NCI-H1436 treated with DMSO at 0.1 percent for 48 hours (cell line): ENCODE measurements at places on chromosomes 5 and 9.

DNA sequence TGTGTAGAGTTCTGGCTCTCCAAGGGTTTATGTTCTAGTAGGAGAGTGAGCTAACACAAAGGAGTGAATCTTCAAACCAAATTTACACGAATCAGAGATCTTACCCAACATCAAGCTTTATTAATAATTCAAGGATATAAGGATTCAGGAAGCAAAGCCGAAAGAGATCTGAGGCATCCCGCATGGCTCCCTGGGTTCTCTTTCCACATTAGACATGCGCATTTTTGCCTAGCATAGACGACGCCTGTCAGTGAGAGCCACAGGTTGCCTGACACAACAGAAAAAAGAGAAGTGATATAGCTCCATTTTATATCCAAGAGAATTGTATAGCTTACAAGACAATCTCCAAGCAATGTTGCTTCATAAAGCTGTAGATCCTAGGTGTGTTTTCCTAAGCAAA is 52.6 kb downstream of the ESM1 start:
- DNase-seq, result no peak

DNA sequence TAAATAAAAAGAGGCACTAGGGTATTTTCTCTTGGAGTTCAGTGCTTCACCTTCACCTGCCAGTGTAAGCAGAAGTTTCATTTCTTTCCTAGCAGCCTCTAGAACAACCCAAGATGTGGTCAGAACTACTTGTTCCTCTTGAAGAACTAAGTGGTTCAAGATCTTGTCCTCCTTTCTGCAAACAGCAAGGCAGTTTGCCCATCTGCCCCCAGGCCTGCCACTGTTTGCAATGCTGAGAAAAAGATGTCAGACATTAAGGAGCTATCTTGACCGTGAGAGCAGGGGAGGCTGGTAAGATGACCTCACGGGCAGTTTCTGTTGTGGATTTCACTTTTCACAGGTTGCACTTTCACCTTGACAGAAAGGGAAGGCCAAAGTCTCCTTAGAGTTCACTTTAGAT is 52.0 kb upstream of the KLF4 start:
- no peak for DNase-seq

DNA sequence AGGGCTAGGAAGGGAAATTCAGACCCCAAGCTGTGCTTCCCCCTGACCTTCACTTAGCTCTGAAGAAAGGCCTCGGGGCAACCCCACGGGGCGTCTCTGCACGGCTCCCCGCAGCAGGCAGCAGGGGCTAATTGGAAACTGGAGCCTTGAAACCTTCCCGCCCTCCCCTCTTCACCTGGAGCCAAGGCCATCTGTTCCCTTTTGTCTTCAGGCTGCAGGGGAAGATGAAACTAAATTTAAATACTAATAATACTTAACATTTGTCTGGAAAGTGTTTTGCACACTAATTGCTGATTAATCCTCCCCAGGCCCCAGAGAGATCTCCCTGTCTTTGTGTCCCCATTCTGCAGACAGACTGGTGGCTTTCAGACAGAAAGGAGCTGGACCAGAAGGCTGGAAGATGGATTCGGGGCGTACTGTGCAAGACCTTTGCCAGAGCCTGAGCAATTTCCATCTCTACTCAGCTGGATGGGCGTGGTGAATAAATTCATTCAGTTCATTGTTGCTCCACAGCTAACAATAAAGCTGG is 34.1 kb upstream of the CPLX2 start:
- DNase-seq, result no peak

DNA sequence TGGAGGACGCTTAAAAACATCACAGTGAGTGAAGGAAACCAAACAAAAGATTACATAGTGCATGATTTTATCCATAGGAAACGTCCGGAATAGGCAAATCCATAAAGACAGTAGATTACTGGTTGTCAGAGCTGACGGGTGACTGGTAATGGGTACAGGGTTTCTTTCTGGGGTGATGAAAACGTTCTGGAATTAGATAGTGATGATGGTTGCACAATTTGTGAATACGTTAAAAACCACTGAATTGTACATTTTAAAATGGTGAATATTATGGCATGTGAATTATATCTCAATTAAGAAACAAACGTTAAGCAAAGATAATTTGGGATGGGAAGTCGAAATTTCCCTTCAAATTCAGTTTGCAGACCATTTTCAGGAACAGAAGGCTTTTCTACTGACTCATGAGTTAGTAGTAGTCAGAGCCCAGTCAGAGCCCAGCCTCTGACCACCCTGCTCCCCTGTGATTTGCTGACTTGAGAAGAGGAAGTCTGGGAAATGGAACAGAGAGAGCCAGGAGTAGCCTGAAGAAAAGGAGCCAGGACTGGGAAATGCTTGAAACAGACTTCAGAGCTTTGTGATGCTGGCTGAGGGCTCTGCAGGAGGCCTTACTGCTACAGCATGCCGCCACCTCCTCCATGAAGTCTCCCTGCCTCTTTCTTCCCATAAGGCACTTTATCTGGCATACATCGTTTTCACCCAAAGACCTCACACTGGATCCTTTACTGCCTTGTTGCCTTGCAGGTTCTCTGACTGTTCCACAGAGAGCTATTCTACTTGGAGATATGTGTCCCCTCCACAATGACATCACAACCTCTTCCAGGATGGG is 46.4 kb upstream of the CTNNA1 start:
- DNase-seq, result no peak

DNA sequence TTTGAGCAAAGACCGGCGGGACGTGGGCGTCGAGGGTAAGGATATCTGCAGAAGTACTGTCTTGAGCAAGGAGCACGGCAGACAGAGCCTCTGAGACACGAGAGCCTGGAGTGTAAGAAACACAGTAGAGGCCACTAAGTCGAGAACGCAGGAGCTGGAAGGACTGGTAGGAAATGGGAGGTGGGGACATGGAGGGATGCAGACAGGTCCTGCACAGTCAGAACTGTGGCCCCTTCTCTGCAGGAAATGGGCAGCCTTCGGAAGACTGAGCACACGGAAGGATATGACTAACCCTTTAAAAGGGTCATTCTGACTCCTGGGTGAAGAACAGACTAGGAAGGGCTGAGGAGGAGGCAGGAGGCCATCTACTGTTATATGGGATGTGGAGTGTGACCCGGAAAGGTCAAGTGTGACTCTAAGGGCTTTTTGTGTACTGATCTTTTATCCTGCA is 1.4 kb upstream of the CAMSAP1 start:
- no peak for DNase-seq

DNA sequence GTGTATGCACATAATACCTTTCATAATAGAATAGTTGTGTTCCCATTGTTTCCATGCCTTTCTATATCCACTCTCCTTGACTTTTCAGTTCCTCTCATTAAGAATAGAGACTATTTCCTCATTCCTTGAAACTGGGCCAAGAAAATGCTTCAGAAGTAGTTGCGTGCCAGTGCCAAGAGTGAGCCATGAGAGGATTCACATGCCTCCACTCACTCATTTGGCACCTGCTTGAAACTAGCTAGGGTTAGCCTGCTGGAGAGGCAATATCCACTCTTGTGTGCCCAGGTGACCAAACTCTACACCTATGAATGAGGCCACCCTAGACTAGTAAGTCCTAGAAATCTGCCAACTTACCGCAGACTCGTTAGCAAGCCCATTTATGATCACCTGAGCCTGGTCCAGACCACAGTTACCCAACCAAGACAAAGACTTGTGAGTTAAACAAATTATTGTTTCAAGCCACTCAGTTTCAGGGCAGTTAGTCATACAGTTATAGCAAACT is 276.3 kb downstream of the EPB41L4A start:
- no peak for DNase-seq

DNA sequence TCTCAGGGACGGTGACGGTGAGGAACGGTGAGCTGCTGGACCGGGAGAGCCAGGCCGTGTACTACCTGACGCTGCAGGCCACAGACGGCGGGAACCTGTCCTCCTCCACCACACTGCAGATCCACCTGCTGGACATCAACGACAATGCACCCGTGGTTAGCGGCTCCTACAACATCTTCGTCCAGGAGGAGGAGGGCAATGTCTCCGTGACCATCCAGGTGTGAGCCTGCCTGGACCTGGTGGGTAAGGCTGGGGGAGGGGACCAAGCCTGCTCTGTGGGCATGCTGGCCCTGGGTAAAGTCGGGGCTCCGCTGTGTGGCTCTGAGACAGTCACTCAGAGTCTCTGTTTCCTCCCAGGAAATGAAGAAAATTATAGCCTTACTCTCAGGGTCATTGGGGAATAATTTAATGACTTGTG is 29.3 kb downstream of the CDHR2 start:
- no peak for DNase-seq

GRCh38 chr9:128034821-128035652 is 32.1 kb downstream of the NAIF1 start:
- DNase-seq, result peak; percentile 24

DNA sequence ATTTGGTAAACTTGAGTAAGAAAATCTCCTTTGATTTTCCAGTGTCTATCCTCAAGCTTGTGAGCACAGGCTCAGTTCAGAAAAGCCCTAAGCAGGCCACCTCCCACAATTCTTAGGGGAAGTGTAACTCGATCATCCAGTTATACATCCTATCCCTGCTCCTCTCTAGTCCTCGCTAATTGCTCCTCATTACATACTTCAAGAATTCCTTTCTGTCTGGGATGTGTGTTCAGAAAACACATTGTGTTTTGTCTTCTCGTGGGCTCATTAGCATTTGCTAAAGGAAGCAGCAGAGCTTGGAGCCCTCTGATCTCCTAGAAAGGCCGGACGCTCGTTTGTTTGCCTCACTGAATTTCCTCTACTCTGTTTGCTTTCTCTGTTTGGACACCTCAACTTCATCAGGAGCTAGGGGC is 268.2 kb upstream of the RFX3 start:
- DNase-seq, result peak; percentile 52

DNA sequence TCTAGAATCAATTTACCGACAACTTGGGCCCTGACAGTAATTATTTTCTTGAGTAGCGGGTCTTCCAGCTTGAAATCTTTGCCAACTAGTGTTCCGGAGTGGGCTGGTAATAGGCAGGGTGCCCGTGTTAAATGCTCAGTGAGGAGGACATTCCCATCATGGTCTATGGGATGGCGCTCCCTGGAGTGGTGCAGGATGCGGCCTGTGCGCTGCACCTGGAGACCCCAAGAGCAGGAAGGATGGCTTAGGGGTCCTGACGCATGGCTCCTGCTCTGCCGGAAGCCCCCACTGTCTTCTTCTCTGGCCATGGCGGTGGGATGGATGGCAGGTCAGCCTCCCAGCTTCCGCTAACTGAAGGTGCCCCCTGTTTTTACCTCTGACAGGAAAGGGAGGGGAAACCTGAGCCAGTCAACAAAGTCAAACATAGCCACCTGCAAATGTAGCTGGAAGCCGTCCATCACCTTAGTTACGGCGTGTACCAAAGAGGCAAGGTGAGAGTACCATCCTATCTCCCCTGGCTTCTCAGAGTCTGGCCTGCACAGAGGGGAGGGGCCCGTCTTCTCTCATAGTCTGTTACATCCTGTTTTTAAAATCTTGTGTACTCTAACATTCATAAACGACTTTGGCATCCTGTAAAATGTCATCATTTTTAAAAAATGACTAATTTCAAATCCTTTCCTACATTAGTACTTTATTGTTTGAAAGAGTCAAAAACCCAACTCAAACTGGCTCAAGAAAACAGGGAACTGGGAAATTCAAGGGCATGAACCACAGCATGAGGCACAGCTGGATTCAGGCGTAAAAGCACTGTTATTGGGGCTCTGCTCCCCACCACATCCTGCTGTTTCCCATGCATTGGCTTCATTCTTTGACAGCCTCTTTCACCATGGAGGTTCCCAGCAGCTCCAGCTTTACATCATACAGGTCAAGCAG is 28.5 kb upstream of the UNC5A start:
- DNase-seq, result no peak

GRCh38 chr5:90948969-90949368 is 390.4 kb downstream of the ADGRV1 start:
- no peak for DNase-seq

- DNase-seq, result no peak
These were observed 178.5 kb upstream of the EGFLAM start for GRCh38 chr5:38079620-38080402.

- DNase-seq, result no peak
These were observed 118.5 kb downstream of the INVS start for GRCh38 chr9:100217536-100217935.

DNA sequence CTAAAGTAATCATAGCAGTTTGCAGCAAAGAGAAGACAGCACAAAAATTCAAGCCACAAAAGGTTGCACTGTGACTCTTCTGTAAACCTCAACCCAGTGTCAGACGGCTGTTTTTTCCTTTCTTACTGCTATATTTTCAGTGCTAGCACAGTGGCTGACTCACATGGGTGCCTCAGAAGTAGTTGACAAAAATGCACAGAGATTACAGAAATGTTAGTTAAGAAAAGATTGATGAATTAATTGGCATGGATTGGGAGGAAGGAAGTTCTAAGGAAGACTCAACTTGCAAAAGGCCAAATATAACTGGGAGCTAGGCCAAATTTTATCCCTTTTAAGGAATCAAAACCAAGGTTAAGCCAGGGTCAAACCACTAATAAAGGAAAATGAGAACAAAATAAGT is 43.7 kb upstream of the ITGA1 start:
- no peak for DNase-seq

DNA sequence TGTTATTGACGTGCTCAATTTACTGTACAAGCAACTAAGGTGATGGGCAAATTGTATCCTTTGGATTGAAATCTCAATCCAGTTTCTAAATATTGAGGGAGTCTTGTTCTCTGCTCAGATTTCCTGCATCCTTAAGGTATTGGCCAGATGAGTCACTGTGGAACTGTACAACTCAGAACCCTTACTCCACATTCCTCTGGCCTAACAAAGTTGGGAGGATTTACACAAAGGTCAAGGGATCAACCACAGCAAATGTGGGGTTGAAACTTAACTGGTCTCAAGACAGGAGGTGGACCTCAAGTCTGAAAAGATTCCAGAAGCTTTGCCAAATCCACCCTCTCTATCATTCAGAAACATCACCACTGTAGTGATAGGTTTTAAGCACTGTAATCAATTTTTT is 81.5 kb upstream of the AGXT2 start:
- DNase-seq, result no peak

DNA sequence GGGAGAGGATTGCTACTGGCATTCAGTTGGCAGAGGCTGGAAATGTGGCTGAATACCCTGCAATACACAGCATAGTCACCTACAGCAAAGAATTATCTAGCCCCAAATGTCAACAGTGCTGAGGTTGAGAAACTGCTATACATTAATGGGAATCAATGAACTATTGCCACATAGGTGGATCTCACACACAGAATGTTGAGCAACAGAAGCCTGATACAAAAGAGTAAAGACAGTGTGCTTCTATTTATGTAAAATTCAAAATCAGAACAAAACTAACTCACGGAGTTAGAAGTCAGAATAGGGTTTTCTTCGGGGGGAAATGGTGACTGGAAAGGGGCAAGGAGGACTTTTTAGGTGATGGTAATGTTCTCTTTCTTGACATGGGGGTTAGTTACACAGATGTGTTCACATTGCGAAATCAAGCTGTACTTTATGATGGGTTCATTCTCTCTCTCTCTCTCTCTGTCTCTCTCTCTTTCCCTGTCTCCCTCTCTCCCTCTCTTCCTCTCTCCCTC is 45.7 kb upstream of the PANK3 start:
- no peak for DNase-seq

- no peak for DNase-seq
These were observed 224.4 kb downstream of the FRMD3 start for GRCh38 chr9:83313781-83314180.

DNA sequence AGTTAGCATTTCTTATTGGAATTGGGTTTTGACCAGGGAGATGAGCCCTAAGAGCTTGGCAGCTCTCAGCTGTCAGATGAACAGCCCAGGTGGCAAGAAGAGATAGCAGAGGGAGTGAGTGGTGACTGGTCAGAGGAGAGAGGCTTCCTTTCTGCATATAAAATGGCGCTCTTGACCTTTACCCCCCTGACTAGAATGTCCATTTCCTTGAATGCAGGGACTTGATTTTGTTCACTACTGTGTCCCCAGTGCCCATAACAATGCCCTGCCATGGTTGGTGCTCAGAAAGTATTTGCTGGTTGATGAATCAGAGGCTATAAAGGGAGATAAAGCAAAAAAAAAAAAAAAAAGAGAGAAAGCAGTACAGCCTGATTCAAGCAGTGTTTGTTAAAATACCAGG is 7.2 kb downstream of the CHMP5 start:
- no peak for DNase-seq
